Effector CD8-positive, alpha-beta T cell (primary cell): ENCODE measurements at places on chromosomes 1 and 21.

DNA sequence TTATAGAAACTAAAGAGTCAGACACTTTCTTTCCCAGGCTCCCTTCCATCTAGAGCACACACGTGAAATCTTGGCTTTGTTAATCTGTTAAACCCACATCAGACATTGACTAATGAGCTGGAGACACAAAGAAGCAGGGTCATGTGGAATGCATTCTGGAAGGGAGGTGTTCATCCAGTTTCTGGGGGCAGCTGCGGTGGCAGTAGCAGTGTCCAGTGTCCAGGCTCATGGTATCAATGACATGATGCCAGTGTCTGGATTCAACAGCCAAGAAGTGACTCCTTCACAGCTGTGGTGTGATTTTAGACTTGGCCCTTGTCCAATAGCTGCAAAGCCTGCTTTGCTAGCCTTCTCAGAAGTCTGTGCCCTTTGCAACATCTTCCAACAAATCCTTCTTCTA lies 95.2 kb downstream of the NTPCR start:
- no peak for DNase-seq

GRCh38 chr1:212669600-212669999 lies 30.0 kb downstream of the BATF3 start:
- no peak for DNase-seq

DNA sequence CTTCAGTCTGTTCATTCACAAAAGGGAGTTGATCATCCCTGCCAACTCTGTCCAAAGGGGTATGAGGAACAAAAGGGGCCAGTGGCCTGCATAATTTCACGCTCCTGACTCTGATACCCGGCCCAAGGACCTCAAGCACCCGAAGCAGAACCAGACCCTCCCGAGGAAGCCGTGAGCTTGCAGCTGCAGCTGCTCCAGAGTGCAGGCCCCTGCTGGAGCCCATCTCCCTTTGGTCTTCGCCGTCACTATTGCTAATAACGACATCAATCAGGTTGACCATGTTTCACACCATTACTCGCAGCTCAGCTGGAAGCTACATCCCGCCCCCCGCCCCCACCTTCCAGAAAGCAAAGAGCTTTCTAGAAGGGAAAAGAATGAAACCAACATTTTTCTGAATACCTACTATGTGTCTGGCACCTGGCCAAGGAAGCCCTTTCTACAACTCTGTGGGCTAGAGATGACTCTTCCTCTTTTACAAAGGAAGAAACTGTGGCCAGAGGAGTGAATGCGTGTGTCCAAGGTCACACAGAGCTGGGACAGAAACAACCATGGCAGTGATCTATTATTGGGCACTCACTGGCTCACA lies 5.5 kb downstream of the NKAIN1 start:
- DNase-seq: no peak

DNA sequence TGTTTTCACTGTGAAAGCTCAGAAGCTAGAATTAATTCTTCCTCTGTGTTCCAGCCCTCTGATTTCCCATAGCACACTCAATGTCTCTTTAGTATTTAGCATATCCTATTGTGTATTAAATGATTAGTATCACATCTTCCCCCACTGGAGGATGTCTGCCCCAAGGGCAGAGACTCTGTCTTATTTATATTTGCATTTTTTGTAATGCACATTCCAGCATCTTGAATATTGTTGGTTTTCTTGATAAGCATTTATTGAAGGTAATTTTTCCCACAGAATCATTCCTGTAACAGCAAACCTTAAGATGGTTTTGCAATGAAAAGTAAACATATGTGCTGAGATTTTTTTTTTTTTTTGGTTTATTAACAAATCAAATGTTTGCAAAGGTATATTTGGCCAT lies 34.1 kb downstream of the CENPF start:
- no peak for DNase-seq

- DNase-seq: no peak
These were observed 1.1 kb downstream of the ZBTB18 start for GRCh38 chr1:244052016-244052727.

DNA sequence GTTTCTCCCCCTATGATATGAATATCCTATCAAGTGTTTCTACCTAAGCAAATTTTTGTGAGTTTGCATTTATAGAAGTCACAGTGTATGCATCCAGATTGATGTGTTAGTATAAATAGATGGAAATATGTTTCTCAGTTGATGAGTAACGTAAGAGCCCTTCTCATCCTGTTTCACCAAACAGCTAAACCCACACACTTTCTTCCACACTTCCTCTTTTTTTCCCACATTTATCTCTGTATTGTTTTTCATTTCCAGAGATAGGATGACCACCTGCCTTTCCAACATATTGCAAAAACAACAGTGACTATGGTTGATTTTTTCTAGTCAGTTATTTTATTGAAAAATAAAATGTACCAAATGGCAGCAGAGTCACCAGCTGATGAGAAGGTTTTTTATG lies 490.1 kb downstream of the NEGR1 start:
- DNase-seq: no peak
